ENCODE measurements at places on chromosomes 5 and 9. TPM values are rescaled to one million over a fixed set of nuclear protein-coding genes. Genes with fewer than 3 reads are reported as not detected.

Gene ZNF189
- 39.1 TPM for polyA plus RNA-seq

Gene LRRC70
- polyA plus RNA-seq = 7.0 TPM

Gene ACOT12
- polyA plus RNA-seq = 0.91 TPM

Gene HTR1A
- polyA plus RNA-seq = 0.05 TPM

Gene FAM193B
- 77.1 TPM for polyA plus RNA-seq

Gene INSL6
- 0.35 TPM for polyA plus RNA-seq

Gene MRPS27
- 63.4 TPM for polyA plus RNA-seq

DNA sequence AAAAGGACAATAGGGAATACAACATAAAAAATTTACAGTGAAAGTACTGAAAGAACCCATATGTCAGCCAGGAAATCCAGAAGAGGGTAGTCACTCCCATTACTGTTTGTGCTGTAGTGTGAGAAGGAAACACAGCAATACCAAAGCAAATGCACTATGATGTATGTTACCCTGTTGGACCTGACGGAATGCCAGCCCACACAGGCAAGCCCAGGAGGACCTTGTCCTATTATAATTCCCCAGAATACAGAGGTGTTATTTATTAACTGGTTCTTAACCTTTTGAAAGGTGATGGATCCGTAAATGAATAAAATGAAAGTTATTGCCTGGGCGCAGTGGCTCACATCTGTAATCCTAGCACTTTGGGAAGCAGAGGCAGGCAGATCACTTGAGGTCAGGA, 79.0 kb downstream of the GDA start:
- no peak for DNase-seq

- DNase-seq = no peak
These were observed 586.5 kb upstream of the PTPRD start for GRCh38 chr9:11199335-11199734.

DNA sequence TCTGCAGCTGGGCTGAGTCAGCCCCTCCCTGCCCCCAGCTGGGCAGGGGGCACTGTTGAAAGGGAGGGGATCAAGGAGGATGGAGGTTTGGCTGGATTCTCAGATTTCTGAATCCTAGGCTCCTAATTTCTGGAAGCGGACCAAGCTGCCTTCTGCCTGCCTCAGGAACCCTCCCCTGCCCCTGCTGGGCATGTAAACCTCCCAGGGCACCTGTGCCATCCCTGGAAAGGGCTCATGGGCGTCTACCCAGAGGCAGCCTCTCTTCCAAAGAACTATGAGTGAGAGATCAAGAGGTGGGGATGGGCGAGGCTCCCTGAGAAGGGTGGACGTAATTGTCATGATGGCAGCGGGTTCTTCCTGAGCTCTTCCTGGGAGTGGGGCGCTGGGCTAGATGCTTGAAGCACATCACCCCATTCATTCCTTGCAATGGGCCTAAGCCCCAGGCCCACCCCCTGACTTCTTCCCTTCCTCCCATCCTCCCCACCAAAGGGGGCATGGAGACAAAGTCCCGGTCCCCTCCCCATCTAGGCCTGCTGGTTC, 21.6 kb downstream of the CSF1R start:
- no peak for DNase-seq

DNA sequence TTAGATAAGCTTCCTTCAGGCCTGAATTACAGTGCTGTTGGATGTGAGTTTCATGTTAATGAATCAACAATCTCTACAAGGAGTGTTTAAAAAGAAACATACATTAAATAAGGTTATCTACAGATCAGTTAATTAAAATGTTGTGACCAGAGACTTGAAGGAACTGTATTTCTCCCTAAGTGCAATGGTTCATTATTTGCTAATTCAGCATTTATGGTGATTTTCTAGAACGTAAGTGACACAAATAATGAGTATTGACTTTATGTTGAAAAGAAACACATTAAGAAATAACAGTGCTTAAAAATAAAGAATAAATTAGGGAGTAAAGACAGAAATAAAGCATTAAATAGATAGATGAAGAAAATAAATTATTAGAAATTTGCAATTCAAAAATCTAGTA, 74.5 kb downstream of the ADAMTSL1 start:
- DNase-seq = no peak

GRCh38 chr9:86856259-86856658, 91.0 kb downstream of the GAS1 start:
- DNase-seq = no peak

DNA sequence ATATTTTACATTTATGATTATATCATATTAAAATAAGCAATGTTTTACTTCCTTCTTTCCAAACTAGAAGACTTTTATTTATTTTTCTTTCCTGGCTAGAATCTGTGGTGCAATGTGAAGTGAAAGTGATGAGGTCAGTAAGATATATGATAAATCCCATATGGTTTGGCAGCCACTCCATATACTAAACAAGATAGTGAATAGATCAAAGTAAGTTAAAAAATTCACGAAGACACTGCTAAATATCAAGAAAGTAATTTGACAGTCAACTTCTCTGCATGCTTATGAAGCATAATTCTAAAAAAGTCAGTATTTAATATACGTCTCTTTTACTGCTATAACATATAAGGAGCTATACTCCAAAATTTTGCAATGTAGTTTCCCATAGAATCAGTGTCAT, 972.8 kb downstream of the DTWD2 start:
- no peak for DNase-seq

GRCh38 chr5:9156282-9156681, 389.6 kb downstream of the SEMA5A start:
- DNase-seq = no peak

GRCh38 chr5:71836084-71836483, 117.0 kb downstream of the CARTPT start:
- no peak for DNase-seq

DNA sequence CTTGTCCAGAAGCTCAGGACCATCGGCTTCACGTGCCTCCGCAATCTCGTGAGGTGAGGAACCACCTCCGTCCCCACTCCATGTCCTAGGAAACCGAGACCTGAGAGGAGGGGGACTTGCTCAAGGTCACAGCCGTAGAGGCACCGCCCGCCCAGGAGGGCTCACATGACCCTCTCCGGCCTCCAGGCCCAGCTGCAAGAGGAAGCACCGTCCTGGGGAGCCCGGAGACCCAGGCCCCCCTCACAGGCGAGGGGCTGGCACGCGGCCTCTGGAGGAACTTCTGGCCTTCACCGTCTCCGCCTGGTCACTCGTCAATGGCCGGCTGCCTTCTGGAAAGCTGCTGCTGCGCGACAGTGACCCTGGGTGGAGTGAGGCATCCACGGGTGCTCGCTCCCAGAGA, 24.2 kb downstream of the FAM78A start:
- no peak for DNase-seq

GRCh38 chr9:744790-745484, 96.6 kb upstream of the DMRT1 start:
- DNase-seq = no peak

DNA sequence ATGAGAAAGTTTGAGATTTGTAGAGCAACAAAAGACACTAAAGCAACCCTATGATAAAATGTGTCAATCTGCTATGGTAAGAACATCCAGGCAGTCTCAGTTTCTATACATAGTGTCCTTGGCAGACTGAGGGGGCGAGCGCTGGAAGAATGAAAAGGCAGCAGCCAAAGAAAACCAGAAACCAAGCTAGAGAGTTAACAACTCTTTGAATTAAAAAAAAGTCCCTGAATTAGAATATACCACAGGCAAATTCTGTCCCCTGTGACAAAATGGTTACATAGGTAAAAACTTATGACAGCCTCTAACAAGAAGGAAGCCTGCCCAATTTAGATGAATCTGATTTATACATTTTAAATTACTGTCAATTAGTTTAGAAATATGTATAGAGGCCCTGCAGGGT, 106.7 kb downstream of the OXCT1 start:
- no peak for DNase-seq
